ENCODE measurements at places on chromosomes 5 and 9.

GRCh38 chr5:156295431-156295830, 31.5 kb upstream of the SGCD start:
- no peak for DNase-seq

DNA sequence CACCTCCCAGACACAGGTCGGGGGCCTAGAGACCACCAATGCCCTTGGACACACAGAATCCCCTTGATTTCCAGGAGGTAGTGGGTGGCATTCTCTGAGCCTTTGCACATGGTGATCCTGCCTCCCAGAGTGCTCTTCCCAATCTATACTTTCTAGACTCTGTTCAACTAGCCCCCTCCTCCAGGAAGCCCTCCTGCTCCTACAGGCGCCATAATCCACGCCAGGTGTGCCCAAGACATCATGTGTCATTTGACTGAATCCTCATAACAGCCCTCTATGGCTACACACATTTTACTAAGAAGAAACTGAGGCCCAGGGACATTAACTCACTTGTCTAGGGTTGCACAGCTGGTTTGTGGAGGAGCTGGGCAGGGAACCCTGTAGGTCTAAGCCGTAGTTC, 7.1 kb downstream of the BBLN start:
- DNase-seq: no peak

DNA sequence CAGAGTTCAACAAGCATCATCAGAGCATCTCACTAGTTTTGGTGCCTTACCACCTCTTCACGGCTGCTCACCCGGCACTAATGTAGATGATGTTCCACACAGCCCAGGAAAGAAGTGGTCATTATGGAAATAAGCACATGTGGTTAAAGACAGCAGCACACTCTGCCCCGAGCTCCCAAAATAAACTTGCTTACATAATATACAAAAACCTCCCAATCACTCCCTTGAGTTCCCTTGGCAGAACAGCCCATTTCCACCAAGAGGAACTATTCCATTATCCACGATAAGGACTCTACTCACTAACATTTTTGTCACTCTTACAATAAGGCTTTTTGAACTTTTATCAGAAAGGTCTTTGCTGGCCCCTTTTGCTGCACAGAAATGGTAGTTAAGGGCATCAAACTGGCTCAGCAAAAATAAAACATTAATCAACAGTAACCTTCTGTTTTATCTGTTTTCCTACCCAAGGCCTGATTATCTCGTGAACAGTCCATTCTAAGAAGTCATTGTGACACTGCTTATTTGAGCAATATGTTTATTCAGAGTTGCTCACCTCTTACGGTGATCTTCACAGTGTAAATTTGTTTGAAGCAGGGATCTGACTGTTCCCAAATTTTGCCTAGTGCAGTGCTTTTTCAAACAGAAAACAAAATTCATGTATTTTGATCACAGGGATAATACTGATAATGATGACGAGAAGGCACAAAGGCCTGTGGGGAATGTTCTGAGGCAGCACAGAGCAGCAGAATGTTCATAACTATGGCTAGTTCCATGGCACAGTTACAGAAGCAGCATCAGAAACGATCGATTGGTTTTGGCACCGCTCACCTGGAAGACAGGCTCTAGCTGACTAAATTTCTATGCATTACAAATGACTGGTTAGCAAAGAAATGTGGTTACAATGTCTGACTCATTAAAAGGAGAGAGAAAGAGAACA, 399.8 kb upstream of the PIK3R1 start:
- DNase-seq: no peak

- DNase-seq: no peak
Observed at GRCh38 chr9:28801144-28801799, 1228.0 kb upstream of the C9orf72 start.

- DNase-seq: no peak
Observed at GRCh38 chr5:118042076-118042475, 946.3 kb downstream of the DTWD2 start.

Measured in stimulated activated CD8-positive, alpha-beta memory T cell treated with anti-CD3 and anti-CD28 coated beads, Interleukin-4, amount 100 ng/mL, for 1 hour (primary cell).